ENCODE measurements at places on chromosomes 7 and 10.

DNA sequence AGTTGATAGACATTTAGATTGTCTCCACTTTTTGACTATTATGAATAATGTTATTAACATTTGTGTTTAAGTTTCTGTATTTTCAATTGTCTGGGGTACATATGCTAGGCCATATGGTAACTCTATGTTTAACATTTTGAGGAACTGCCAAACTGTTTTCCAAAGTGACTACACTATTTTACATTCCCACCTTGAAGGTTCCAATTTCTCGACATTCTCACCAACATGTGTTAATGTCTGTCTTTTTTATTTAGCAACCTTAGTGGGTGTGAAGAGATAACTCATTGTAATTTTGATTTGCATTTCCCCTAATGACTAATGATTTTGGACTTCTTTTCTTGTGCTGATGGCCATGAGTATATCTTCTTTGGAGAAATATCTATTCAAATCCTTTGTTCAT is 832.4 kb downstream of the DNAJB9 start:
- DNase-seq = no peak

GRCh38 chr10:30846710-30847109 is 185.0 kb downstream of the ZNF438 start:
- no peak for DNase-seq

- DNase-seq = no peak
Measured at GRCh38 chr10:84540022-84540616, 211.7 kb downstream of the CCSER2 start.

GRCh38 chr10:63675171-63675570 is 154.0 kb downstream of the REEP3 start:
- peak; percentile 20 for DNase-seq

- no peak for DNase-seq
Measured at GRCh38 chr10:123039632-123039930, 30.8 kb downstream of the ACADSB start.

- DNase-seq = no peak
Measured at GRCh38 chr10:47330804-47331203, 8.6 kb downstream of the GDF2 start.

DNA sequence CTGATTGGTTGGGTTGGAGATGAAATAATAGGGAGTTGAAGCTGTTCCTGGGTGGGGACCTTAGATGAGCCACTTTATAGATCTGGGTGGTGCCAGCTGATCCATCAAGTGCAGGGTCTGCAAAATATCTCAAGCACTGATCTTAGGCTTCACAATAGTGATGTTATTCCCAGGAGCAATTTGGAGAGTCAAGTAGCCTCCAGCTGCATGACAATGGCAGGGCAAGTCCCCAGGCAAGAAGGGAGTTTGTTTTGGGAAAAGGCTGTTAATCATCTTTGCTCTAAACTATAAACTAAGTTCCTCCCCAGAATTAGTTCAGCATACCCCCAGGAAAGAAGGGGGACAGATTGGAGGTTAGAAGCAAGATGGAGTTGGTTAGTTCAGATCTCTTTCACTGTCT is 47.7 kb upstream of the WAPL start:
- no peak for DNase-seq

GRCh38 chr10:13729586-13730305 is 143.0 kb downstream of the PRPF18 start:
- no peak for DNase-seq

- DNase-seq = no peak
Measured at GRCh38 chr7:81064426-81064825, 145.6 kb upstream of the SEMA3C start.

GRCh38 chr7:28207486-28208158 is 27.0 kb upstream of the JAZF1 start:
- no peak for DNase-seq

DNA sequence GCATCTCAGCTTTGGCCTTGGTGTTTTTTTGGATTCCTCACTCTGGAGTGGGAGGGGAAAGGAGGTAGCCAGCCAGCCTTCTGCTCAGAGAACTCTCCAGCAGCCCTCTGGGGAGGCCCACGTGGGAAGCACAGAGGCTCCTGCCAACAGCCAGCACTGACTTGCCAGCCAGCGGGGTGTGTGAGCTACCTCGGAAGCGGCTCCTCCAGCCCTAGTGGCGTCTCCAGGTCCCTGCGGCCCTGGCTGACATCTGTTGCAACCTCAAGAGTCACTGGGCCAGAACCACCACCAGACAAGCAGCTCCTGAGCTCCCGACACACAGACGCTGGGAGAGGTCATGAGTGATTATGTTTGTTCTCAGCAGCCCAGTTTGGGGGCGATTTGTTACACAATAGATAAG is 180.2 kb upstream of the FZD8 start:
- DNase-seq = peak; percentile 74

GRCh38 chr7:103123529-103123928 is 25.4 kb downstream of the NAPEPLD start:
- DNase-seq = no peak

- no peak for DNase-seq
Measured at GRCh38 chr7:1861799-1862458, 191.9 kb downstream of the ELFN1 start.

DNA sequence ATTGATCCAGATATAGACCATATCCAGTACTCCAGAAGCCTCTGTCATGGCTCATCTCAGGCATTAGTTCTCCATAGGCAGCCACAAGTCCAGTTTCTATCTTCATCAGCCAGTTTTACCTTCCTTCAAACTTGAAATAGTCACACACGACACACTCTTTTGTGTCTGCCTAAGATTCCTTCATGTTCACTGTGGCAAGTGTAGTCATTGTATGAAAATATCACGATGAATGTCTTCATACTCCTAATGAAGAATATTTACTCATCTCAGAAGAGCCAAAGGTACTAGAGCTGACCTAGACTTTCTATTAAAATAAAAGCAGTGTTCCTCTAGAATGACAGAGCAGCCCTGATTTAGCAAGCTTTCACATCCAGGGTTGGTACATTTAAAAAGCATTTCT is 230.7 kb downstream of the SNX13 start:
- no peak for DNase-seq

GRCh38 chr7:110839866-110840265 is 251.1 kb upstream of the LRRN3 start:
- DNase-seq = no peak

DNA sequence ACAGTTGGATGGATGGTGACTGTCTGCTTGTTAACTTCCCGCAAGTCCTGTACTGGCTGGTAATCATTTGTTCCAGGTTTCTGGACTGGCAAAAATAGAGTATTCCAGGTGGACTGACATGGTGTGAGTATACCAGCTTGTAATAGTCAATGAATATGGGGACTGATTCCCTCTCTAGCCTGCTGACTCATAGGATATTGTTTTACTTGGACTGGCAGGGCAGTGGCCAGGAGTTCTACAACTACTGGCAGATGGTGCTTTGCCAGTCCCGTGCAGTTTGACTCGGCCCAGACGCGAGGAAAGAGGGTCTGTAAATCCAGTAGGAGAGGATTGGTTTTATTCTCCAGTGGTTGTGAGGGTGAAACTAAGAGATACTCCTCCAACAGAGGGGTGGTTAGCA is 78.0 kb downstream of the PRR15 start:
- DNase-seq = no peak

- no peak for DNase-seq
Measured at GRCh38 chr10:74194999-74195398, 44.0 kb downstream of the ADK start.

DNA sequence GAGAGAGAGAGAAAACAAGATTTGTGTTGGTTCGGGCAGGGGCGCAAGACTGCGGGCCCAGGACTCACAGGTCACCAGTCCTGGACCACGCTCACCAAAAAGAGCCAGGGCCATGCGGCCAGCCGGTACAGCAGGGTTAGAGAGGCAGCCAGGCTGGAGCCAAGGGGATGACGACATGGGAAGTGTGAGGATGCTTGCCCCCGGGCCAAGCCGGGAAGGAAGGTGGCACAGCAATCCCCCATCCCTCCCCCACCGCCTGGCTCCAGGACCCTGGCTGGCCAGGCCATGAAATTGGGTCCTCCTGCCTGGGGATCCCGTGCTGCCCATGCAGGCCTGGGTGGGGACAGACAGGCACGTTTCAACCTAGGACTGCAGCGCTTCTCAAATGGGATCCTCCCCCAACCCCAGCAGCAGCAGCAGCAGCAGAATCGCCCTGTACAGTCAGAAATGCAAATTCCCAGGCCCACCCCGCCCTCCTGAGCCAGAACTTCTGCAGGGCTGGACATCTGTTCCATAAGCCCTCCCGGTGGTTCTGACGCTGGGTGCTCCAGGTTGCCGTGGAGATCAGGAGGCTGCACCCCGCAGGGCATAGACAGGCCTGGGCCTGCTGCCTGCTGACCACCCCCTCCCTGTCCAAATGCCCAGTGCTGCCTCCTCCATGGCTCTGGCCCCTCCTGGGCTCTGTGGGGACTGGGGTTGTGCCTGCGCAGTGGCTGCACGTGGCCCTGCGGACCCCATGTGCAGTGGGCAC is 35.0 kb downstream of the YKT6 start:
- DNase-seq = no peak

DNA sequence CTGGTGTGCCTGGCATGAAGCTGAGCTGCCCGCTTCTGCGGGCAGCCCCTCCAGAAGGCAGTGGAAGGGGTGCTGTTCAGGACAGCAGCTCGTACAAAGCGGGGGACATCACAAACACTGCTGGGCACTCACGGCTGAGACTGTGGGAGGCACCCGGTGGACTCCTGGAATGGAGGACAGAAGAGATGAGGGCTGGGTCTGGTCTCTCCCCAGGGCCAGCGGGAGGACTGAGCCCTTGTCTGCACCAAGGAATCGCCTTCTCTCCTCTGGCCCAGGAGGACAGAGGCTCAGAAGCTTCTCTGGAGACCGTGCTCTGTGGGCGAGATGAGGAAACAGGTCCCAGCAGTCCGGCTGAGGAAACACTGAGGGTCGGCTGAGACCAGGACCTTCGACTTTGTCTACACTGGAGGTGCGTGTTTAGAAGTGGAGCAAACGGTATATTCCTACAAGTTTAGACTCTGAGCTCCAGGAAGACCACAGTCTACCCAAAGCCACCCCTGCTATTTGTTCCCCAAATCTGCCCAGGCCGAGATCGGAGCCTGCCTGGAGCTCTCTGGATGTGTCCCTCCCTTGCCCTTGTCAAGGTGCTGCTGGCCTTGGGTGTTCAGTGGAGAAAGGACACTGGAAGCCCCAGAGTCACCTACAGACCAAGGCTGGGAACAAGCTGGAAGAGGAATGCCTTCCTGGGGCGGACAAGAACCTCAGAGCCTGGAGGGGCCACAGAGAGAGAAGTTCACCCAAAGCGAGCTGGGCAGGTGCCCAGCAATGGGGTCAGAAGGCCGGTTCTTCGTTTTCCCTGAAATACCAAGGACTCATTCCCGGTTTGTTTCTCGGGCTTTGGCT is 12.9 kb upstream of the INPP5A start:
- DNase-seq = no peak

DNA sequence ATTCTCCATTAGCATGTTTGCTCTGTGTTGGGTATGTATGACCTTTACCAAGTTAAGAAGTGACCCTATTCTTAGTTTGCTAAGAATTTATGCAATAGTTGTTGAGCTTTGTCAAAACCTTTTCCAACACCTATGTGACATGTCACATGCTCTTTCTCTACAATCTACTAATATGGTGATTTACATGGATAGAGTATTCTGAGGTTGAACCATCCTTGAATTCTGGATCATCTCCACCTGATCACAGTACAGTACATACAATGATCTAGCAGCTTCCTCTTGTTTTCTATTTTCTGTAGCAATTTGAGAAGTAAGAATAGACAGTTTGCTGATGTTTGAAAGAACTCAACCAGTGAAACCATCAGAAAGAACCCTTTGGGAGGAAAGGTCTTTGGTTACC is 101.2 kb upstream of the PDGFA start:
- no peak for DNase-seq

GRCh38 chr7:157024716-157025115 is 14.3 kb upstream of the MNX1 start:
- no peak for DNase-seq

- DNase-seq = no peak
Measured at GRCh38 chr10:16583382-16583781, 61.7 kb upstream of the C1QL3 start.

GRCh38 chr10:57972783-57973182 is 294.9 kb downstream of the IPMK start:
- DNase-seq = no peak

DNA sequence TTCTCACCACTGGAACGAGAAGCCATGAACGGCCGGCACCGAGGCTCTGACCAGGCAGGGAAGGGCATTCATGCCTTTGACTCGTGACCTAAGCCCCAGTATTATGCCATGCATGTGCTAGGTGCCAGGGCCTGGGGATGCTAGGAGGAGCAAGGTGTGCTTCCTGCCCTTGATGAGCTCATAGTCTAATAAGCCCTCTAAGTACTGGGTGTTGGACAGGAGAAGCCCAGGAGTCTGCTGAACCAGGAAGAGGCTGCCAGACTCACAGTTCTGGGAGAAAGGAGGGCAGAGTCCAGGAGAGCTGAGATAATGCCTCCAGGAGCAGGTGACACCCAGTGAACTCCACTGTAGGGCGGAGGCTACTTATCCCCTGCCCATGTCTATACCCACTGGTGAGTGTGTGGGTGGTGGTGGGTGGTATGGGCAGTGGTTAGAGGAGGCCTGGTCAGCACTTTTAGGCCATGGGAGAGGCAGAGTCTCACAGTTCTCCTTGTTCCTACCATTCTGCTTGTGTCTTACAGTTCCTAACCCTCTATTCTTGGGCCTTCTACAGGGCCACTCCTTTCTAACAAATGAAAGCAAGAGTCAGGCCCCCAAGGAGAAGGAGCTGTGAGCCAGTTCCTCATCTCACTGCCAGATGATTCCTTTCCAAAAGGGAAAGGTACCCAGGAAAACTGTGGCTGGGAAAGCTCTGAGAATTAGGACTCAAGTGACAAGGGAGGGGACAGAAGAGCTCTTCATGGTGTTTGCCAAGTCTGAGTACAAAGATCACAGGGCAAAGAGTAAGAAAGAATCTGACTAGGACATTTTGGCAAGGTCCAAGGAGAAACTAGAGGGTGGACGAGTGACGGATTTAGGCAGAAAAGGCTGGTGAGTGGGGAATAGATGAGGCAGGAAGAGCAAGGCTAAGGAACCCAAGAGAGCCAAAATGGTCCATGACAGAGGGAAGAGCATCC is 3.6 kb upstream of the MXI1 start:
- no peak for DNase-seq

DNA sequence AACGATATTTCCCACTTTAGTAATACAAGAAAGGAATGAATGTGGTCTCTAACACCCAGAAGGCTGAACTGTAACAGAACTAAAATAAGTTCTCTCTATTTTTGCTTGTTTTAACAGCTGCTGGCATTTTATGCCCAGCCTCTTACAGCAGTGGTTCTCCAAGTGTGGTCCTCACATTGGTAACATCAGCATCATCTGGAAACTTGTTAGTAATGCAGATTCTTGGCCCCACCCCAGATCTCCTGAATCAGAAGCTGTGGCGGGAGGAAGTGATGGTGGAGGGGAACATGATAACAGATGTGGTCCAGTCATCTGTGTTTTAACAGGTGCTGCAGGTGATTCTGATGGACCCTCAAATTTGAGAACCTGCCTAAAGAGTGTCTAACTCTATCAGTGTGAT is 170.1 kb downstream of the TMEM26 start:
- DNase-seq = no peak

GRCh38 chr10:70145666-70146488 is 623 bp downstream of the TYSND1 start:
- DNase-seq = peak; percentile 96
